ENCODE measurements at places on chromosomes 2 and 18.

DNA sequence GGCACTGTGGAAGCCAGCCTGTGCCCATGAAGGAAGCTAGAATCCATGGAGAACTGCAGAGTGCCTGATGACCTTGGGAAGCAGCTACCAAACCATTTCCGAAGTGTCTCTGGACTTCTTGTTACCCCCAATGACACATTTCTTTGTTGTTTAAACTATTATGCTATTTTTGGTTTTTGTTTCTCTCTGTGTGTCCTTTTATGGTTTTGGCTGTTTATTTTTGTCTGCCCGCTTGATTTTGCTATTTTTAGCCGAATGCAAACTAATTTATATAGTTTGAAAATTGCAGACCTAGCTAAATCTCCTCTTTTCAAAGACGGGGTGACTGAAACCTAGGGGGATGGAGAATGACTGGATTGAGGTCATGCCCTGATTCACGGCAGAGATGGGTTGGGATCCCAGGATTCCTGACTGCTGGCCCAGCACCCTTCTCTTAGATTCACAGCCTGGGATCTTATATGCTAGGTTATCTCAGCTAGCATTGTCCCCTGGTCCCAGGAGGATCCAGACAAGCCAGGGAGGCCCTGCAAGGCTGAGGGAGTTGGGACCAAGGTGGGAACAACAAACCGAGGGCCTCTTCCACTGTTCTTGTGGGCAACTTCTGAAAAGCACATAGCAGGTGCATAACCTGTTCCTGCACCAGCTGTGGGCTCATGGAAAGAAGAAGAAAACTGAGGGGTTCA, 116.3 kb upstream of the HAAO start:
- no peak for DNase-seq

- no peak for DNase-seq
Observed at GRCh38 chr18:54776282-54776977, 51.8 kb upstream of the RAB27B start.

DNA sequence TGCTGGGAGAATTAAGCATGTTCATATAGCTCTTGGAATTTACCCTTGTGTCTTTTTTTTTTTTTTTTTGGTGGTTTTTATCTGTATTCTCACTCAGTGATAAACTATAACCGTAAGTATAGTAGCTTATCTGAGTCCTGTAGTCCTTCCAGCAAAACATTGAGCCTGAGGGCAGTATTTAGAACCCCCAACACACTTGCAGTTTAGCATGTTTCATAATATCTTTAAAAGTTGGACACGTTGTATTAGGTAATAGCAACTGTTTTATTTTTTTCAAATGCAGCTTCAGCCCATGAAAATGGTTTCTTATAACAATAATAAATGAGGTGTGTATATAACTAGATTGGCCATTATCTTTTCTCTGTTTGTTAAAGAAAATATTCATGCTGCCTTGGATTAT, 603.5 kb upstream of the HS6ST1 start:
- DNase-seq, result no peak

GRCh38 chr2:3669656-3670055, 11.7 kb downstream of the ALLC start:
- DNase-seq, result no peak

- no peak for DNase-seq
Observed at GRCh38 chr2:152083202-152083875, 15.5 kb downstream of the CACNB4 start.

DNA sequence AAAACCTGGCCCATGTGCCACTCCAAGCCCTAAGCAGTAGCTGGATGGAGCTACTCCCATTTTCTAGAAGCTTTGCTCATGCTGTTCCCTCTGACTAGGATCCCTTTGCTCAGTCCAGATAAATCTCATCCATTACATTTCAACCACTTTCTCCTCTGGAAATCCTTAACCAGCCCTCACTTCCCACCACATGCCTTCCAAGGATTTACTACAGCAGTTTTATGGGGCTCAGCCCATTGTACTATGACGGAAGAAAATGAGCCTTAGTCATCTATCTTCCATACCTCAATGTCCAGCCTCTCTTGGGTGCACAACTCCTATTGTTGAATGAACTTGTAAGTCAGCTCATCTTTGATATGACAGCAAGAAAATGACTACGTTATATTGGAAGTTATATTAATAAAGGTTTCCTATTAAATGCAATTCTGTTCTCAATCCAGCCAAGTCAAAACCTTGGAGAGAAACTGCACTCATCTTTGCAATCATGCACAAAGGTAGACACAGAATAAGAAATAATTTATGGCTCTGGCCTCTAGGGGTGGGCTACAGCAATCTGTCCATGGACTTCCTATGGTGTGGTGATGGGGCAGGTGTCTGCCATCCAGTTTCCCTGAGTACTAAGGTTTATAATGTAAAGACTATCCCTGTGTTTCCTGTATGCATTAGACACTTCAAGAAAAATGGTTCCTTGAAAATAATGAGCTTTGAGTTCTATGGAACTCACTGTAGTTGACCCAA, 3.4 kb downstream of the B4GALT6 start:
- no peak for DNase-seq

GRCh38 chr2:179661986-179662385, 199.4 kb downstream of the ZNF385B start:
- no peak for DNase-seq

DNA sequence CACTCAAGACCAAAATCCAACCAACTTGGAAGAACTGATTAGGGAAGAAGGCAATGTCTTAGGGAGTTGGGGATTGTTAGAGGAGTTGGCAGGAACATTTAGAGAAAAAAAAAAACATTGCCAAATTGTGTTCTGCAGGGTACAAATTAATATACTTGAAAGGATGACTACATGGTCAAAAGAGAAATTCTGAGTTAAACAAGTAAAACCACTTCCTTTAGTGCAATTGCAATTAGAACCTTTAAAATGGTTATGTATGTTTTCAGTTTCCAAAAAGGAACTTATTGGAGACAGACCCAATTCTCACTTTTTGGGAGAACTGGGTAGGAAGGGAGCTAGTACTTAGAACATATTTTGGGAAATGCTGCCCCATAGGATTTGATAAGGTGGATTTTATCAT, 137.9 kb downstream of the GPD2 start:
- no peak for DNase-seq

- DNase-seq, result no peak
Observed at GRCh38 chr2:50448556-50448955, 583.4 kb downstream of the NRXN1 start.

DNA sequence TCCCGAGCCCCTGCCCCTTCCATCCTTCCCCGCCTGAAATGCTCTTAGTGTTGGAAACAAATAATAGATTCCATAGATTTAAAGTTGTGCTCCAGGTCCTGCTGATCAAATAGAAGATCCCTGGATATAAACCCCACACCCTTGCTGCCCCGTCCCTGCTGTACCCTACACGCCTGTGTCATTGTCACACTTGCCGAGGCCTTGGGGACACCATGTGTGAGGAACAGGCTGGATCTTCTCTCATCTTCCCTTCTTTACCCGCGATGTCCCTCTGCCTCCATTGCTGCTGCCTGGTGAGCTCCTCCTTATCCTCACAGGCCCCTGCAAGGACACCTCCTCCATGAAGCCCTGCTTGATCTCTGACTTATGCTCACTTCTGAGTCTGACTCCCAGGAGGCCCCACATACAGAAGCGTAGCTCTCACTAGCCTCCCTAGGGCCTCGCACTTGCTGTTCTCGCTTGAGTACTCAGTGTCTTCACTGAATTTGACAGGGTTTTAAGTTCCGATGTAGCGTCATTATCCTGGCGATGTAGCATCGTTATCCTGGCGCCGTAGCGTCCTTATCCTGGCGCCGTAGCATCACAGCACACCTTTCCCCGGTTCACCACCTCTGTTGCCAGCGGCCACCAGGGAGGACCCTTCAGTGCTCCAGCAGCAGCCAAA, 221.9 kb downstream of the NDUFA10 start:
- no peak for DNase-seq

GRCh38 chr2:151553-152334, 105.4 kb upstream of the FAM110C start:
- DNase-seq, result no peak

DNA sequence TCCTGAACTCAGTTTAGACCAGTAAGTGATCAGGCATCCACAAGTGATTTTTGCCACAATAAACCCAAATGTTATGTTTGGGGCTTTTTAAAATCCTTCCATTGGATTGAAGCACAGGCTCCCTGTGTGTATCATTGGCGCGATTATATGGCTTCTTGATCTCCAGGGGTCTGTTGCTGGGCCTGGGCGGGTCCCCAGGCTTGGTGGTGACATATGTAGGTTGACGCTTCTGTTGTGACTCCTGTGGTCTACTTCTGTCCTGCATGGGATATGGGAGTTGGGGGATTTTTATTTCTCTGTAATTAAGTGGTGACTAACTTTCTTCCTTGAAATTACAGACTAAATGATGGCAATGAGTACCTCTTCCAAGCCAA, 56.2 kb upstream of the EML6 start:
- DNase-seq, result no peak

DNA sequence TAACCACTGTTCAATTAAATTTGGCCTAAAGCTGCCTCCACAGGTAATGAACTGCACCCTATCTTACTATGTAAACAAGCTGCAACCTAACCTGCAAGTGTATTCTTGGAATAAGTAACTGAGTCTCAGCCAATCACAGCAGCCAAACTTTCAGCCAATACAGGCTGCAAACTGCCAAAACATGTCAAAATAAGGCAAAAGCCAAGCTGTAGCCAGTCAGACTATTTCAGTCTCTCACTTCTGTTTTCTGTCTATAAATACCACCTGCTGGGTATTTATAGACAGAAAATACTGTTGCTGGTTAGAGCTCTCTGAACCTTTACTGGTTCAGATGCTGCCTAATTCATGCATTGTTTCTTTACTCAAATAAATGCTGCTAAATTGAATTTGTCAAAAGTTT, 14.3 kb downstream of the C2orf76 start:
- DNase-seq, result no peak

DNA sequence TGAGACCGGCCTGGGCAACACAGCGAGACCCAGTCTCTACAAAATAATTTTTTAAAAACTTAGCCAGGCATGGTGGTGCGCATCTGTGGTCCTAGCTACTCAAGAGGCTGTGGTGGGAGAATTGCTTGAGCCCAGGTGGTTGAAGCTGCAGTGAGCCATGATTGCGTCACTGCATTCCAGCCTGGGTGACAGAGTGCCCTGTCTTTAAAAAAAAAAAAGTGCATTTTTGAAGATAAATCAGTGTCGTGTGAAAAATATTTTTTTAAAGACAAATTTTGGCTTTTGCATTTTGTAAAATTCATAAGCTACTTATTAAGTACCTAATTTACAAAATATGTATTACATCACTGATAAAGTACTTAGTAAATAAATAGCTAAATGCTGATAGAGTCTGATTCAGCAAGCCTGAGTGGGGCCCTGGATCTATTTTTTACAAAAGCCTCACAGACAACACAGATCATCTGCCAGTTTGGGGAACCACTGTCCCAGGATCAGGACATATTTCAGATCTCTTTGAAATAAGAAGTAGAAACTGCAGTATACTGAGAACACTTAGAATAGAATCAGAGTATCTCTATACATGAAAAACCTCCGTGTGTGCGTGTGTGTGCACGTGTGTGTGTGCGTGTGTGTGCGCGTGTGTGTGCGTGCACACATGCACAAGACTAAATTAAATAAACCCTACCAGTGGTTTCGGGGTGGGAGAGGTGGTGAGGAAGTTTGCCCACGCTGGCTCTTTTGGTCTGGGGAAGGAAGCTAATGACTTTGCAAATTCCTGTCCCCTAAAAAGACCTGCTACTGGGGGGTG, 61.6 kb downstream of the AAK1 start:
- DNase-seq, result no peak

DNA sequence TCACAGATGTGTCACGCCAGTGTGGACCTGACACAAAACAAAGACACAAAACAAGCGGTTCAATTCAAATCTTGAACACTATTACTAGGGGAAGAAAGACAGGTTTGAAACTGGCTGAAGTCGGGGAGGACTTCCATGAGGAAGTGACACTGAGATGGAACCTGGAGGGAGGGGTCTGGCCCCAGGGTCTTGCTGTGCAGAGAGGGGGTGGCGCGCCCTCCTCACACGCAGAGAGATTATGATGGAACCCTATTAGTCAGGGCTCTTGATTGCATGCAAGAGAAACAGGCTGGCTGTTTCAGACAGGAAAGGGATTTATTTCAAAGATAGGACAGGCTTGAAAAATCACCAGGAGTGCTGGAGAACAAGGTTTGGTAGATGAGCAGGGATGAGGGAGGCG, 363.6 kb upstream of the HS6ST1 start:
- no peak for DNase-seq

DNA sequence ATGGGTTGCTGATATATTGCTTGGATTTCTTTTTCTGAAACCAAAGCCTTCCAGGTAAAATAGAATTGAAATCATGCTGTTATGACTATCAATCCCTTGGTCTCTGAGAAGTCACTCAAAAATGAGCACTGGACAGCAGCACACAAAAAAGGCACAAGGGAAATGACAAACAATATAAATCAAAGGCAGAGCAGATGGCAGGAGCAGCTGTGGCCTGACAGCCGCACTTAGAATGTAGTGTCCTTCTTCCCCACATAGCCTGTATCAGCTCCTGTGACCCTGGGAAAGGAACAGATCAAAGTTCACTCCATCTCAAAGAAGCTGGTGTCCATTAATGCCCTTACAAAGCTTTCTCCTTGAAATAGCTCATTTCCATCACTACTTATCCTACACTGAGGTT, 326.7 kb downstream of the SUCLG1 start:
- no peak for DNase-seq

- DNase-seq, result no peak
Observed at GRCh38 chr2:1137264-1137663, 186.6 kb downstream of the SNTG2 start.

- no peak for DNase-seq
Observed at GRCh38 chr2:29334706-29335105, 219.5 kb downstream of the CLIP4 start.

Data from activated CD4-positive, CD25-positive, alpha-beta regulatory T cell (primary cell).